Stimulated activated CD4-positive, alpha-beta T cell treated with anti-CD3 and anti-CD28 coated beads, Interleukin-2, amount 100 ng/mL, for 24 hours (primary cell): ENCODE measurements at places on chromosomes 12 and 14.

DNA sequence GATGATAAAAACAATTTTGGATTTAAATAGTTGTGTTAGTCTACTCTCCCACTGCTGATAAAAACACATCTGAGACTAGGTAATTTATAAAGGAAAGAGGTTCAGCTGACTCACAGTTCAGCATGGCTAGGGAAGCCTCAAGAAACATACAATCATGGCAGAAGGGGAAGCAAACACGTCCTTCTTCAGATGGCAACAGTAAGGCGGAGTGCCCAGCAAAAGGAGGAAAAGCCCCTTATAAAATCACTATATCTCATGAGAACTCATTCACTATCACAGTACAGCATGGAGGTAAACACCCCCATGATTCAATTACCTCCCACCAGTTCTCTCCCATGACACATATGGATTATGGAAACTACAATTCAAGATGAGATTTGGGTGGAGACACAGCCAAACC, 632.1 kb downstream of the SLC16A7 start:
- no peak for DNase-seq

DNA sequence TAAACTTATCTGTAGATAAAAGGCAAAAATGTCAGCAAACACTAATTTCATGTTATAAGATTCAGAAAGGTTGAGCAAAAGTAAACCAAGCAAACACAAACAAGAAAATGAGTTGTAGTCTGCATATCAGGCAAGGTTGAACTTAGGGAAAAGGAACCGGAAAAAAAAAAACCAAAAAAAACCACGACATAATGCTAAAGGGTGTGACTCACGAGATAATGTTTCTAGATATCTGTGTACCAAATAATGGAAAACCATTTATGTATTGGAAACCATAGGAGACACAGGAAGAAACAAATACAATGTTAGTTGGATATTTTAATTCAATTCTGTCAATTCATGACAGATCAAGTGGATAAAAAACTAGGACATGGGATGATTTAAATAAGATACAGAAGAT, 60.5 kb downstream of the GPATCH2L start:
- DNase-seq = no peak

GRCh38 chr12:80293759-80294158, 150.3 kb upstream of the PTPRQ start:
- DNase-seq = no peak

DNA sequence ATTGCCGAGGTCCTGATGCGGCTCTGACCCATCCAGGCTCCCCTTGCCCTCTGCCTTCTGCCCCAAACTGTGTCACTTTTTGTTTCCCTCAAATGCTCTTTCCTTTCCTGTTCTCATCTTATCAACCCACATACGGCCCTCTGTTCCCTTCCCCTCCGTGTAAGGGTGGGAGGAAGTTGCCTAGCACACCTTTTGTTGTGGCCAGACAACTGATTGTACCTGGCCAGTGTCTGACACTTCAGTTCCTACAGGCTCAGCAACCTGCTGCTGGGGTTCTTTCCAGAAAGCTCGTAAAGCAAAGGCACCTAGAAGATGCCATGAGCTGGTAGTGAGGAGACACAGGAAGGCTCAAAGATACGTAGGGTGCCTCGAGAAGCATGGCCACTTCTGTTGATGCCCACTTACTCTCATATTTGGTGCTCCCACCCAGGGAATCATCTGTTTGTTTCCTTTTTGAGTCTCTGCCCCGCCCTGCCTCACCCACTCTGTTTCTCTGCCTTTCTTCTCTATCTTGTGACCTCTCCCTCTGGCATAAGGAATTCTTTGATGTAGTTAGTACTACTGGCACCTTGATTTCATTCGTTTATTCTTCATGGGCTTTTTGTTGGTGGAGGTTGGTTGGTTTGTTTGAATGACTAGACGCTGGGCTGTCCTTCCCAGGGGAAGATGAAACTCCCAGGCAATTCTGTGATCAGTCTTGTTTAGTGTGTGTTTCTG, 152.4 kb upstream of the FKBP4 start:
- DNase-seq = no peak

DNA sequence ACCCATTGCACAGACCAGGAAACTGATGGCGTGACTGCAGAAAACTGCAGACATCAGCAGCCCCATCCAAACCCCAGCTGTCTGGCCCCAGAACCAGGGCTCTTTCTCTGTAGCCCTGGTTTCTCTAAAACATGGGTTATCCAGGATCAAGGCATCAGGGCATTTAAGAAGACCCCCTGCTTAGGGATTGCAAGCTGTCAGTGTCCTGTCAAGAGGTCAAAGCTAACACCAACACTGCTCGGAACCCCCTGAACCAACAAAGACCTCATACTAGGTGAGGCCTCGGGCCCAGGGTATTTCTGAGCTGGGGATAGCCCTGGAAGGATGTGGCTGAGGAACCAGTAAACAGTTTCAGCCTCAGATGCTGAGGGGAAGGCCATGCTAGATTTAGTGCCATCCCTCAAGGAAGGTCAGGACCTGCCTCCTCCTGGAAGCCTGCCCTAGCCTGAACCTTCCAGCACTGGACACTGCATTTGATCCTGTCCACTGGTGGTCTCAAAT, 39.2 kb downstream of the BCL11B start:
- no peak for DNase-seq

GRCh38 chr12:46629331-46630229, 196.2 kb downstream of the SLC38A4 start:
- DNase-seq = no peak

DNA sequence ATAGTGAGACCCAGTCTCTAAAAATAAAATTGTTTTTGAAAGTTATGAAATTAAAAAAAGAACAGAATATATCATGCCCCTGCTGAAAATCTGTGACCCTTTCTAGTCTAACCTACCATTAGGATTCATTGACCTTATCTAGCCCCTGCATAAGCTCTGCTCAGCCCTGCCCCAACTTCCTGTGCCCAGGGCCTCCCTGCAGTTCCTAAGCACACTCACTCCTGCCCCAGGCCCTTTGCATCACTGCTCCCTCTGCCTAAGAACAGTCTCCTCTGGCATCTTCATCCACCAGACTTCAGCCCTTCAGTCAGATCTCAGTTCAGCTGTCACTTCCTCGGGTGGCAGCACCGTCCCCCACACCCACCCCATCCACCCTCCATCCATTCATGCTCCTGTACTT, 55.4 kb downstream of the SCARB1 start:
- DNase-seq = no peak

GRCh38 chr14:95700221-95700976, 13.5 kb downstream of the TCL1A start:
- DNase-seq = no peak

- DNase-seq = no peak
Observed at GRCh38 chr12:75908961-75909605, 122.5 kb downstream of the PHLDA1 start.

DNA sequence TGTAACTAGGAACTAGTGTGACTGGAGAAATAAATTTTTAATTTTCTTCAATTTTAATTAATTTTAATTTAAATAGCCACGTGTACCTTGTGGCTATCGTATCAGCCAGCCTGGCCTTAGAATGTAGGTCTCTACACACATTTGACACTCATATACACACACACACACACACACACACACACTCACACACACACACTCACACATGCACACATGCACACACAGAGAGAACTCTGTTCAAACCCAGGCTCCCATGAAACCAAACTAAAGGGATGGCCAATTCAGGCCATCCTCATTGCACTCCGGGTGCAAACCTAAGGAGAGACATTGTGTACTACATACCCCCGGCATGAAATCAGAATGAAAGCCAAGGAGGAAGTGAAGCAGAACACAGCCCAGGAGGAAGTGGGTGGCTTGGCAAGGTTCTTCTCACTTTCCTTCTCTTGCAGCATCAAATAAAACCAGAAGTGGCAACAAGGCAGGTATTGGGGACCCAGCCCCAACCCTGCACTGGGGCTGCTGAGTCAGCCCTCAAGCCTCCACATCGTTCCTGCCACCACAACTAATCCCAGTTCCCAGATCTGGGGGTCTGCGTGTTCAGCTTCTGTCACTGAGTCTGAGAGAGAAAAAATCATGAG, 26.2 kb upstream of the CHPT1 start:
- DNase-seq = no peak

GRCh38 chr14:102688290-102688689, 89.0 kb upstream of the TRAF3 start:
- DNase-seq = no peak

DNA sequence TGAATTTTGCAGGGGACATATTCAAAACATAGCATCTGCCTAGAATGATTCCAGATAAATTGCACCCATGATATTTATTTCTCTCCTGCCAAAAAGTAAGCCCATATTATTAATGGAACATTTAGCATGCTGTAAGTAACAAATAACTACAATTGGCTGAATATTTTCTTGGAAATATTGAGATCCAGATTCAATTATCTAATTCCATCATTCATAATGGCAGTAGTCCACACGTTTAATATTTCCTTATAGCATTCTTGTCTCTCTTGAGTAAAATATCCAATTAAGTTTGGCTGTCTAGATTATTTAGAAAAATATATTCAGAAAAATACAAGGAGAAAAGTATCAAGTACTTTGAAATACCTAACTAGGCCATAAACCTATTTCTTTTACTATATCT, 157.5 kb downstream of the FLRT2 start:
- no peak for DNase-seq

- DNase-seq = no peak
Observed at GRCh38 chr12:123229051-123229450, 3.9 kb downstream of the MPHOSPH9 start.

GRCh38 chr12:84315926-84316325, 596.7 kb downstream of the SLC6A15 start:
- no peak for DNase-seq
